ENCODE measurements at places on chromosomes 5 and 9.

- no peak for DNase-seq
Measured at GRCh38 chr5:118554981-118555380, 433.4 kb downstream of the DTWD2 start.

GRCh38 chr9:134707031-134707680, 65.6 kb downstream of the COL5A1 start:
- no peak for DNase-seq

GRCh38 chr9:112493393-112494137, 6.9 kb downstream of the KIAA1958 start:
- DNase-seq = no peak

GRCh38 chr5:123997064-123997461, 485.1 kb downstream of the CSNK1G3 start:
- DNase-seq = no peak

GRCh38 chr9:98341157-98342097, 86.0 kb upstream of the TBC1D2 start:
- no peak for DNase-seq

DNA sequence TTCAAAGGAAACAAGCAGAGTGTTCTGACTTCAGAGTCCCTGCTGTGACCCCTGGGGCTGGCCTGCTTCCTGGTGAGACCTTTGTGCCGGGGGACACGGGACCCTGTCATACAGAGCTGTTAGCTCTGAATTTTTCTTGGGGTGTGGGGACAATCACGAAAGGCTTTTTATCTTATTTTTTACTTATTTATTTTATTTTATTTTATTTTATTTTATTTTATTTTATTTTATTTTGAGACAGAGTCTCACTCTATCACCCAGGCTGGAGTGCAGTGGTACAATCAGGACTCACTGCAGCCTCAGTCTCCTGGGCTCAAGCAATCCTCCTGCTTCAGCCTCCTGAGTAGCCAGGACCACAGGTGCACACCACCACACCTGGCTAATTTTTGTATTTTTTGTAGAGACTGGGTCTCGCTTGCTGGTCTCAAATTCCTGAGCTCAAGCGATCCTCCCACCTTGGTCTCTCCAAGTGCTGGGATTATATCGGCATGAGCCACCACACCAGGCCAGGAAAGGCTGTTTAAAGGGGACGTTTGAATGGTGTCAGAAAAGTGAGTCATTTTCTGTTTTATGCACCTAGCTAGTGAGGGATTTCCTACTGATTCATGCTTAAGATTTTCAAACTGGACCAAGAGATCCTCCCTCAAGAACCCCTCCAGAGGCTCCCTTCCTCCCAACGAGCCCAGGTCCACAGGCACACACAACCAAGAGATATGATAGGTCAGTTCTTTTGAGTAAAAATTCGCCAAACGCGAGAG, 75.7 kb downstream of the OLFM1 start:
- no peak for DNase-seq

GRCh38 chr9:128552153-128552743, at the start of gene SPTAN1:
Gene SPTAN1 (plus strand): TSS chr9:128552587. CDS start chr9:128566741, 14,154 bp downstream.
- peak; percentile 86 for DNase-seq

DNA sequence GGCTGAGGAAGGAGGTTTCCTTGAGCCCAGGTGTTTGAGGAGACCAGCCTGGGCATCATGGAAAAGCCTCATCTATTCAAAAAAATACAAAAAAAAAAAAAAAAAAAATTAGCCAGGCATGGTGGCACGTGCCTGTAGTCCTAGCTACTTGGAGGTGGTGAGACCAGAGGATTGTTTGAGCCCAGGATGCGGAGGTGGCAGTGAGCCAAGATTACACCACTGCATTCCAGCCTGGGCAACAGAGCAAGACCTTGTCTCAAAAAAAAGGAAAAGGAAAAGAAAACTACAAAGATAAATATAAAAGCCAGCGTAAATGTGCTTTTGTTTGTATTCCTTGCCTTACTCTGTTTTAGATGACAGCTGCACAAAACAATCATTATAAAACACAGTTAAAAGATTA, 2249.2 kb upstream of the C9orf72 start:
- DNase-seq = no peak

DNA sequence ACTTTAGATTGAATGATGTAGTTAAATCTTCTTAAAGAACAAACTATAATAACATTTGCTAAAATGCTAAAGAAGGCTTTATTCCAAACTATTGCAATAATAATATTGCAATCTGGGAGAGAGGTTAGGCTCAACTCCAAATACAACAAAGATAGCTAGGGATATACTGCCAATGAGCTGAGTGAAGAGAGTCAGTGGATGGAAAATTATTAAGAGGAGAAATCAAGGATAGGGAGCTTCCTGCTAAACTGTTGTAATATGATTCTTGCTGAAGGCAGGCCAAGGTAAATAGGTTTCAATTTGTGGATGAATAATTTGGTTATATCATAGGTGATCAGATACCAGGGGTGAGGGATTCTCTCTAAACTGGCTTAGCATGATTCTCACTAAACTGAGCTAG, 1651.5 kb downstream of the EFNA5 start:
- DNase-seq = no peak

DNA sequence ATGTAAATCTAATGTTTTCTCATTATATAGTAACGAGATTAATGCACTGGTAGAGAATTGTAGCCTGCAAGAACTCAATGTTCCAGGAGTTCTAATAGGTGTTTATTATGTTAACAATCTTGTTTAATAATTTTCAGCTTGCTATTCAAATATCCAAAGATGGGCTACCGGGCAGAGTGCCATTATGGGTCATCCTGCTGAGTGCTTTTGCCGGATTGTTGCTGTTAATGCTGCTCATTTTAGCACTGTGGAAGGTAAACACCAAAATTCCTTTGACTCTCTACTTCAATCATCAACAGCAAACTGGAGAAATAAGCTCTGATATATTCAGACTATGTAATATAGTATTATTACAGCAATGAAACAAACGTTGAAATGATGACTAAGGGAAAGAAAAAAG, 41.9 kb upstream of the ITGA2 start:
- DNase-seq = no peak

All from activated CD8-positive, alpha-beta memory T cell treated with anti-CD3 and anti-CD28 coated beads for 1 hour (primary cell).